ENCODE measurements at places on chromosomes 4 and X. TPM values are rescaled to one million over a fixed set of nuclear protein-coding genes. Genes with fewer than 3 reads are reported as not detected.

Gene PABPC4L
- 0.77 TPM for total RNA-seq

Gene PRKX
- total RNA-seq = 10.8 TPM

Gene HERC5
- 3.3 TPM for total RNA-seq

Gene FHDC1
- total RNA-seq = 0.26 TPM

Gene GUCY1B1
- total RNA-seq = 39.3 TPM
